Amygdala (tissue), 56 donors: ENCODE measurements at places on chromosomes 5 and 9.

DNA sequence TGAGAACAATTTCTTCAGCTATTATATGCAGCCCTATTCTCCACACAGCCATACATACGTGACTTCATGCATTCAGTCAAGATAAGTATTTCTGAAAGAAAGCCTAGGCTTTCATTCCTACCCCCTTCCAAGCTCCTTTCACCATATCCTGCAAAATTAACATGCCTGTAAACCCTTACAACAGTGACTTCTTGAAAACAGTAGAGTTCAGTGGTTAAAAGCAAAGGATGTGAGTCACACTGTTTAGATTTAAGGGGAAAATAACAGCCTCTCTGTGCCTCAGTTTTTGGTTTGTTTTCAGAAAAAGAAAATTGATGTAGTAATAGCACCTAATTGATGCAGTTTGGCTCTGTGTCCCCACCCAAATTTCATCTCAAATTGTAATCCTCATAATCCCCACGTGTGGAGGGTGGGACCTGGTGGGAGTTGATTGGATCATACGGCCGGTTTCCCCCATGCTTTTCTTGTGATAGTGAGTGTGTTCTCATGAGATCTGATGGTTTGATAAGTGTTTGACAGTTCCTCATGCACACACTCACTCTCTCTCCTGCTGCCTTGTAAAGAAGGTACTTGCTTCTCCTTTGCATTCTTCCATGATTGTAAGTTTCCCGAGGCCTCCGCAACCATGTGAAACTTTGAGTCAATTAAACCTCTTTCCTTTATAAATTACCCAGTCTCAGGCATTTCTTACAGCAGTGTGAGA, 264.8 kb downstream of the CETN3 start:
- no peak for DNase-seq

DNA sequence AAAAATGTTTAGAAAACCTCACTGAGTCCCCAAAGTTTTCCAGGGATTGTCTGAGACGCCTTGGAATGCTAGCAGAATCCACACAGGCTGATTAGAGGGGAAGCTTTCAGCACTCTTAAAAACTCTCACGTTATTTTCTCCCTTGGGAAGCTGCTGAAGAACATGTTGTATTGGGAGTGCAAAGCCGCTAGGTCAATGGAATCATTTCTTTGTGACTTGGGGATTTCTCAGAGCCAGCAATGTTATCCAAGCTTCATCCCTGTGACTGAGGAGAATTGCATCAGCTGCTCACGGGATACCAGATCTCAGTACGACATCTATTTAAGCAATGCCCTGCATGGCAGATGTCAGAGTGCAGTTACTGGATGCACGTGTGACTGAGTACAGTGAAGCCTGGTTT, 426.4 kb upstream of the MPDZ start:
- DNase-seq = no peak

DNA sequence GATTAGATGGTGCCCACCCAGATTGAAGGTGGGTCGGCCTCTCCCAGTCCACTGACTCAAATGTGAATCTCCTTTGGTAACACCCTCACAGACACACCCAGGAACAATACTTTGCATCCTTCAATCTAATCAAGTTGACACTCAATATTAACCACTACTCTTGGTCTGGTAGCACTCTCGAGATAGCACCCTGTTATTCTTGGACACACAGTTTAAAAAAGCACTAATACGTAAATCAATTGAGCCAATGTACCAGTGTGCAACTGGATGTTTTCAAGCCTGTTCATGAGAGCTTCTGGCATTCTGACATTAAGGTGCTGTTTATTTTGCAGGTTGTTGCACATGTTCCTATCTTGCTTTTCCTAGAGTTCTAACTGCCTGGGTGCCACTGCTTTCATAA, 35.3 kb downstream of the MARCHF3 start:
- DNase-seq = no peak

DNA sequence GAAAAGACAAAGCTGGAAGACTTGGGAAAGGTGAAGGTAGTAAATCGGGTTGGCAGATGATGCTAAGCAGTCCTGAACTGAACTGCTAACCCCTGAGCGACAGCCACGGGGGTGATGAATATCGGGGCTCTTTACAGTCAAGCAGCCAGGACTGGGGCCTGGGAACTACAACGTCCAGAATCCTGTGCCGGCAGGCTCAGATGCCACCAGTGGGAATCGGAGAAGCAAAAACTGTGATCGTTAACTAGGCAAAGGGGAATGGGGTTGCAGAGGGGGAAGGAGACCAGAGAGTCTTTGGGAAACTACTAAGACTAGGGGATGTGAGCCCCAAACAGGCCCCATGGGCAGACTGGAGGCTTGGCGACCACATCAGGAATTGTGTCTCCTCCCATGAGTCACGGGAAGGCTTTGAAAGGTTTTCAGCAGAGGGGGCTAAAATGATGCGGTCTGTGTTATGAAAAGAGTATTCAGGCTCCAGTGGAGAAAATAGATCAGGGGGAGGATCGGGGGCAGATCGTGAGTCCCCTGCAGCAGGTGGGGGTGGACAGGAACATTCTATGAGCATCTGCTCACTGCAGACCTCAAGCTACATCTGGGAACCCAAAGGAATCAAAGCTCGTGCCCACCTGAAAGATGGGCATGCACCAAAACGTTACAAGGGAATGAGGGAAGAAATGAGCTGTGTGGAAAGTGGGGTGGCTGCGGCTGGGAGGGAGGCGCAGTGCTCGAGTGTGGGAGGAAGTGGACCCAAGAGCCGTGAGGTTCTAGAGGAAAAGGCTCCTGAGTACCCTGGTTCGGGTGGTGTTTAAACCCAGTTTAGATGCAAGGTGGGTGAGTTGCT, 53.8 kb downstream of the HRH2 start:
- DNase-seq = no peak

DNA sequence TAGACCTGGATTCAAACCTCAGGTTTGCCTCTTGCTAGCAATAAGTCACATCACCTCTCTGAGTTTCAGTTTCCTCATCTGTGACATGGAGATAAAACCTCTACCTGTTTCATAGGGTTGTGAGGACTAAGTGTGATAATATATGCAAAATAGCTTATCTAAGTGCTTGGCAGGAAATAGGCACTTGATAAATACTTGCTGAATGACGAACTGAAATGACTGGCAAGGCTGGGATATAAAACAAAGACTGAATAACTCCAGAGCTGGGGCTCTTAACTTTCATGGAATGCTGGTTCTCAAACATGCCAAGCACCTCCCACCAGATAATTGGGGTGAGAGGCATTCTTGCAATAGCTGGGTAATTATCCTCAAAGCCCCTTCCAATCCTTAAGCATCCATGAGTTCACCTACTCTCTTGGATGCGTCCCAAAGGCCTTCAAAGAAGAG, 87.6 kb downstream of the ADRB2 start:
- no peak for DNase-seq
